Breast epithelium (tissue), 4 donors: ENCODE measurements at places on chromosomes 1 and 21. TPM values are rescaled to one million over a fixed set of nuclear protein-coding genes. Genes with fewer than 3 reads are reported as not detected.
A peak's percentile ranks its signal among the peaks of the same experiment; 100 is the strongest.

DNA sequence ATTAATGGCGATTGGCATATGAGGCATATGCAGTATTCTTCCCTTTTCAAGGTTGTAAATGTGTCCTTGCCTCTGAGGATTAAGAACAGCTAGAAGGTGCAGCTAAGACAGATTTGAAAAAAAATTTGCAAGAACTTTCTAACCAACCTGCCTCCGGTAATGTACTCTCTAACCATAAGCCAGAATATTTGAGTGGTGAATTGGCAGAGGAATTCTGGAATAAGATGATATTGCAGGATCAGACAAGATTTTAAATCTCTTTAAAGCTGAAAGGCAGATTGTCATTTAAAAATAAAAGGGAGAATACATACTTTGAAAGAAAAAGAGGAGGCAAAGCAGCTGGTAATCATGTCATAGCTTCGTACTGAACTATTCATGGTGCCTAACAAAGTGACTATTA, 29.2 kb downstream of the MROH9 start:
- H3K4me1 ChIP-seq: no peaks in the 10 kb centered on the region
- no peak overlapping the region for H3K4me3 ChIP-seq
- H3K36me3 ChIP-seq: no peaks in the 10 kb centered on the region
- H3K27ac ChIP-seq: no peak overlapping the region

DNA sequence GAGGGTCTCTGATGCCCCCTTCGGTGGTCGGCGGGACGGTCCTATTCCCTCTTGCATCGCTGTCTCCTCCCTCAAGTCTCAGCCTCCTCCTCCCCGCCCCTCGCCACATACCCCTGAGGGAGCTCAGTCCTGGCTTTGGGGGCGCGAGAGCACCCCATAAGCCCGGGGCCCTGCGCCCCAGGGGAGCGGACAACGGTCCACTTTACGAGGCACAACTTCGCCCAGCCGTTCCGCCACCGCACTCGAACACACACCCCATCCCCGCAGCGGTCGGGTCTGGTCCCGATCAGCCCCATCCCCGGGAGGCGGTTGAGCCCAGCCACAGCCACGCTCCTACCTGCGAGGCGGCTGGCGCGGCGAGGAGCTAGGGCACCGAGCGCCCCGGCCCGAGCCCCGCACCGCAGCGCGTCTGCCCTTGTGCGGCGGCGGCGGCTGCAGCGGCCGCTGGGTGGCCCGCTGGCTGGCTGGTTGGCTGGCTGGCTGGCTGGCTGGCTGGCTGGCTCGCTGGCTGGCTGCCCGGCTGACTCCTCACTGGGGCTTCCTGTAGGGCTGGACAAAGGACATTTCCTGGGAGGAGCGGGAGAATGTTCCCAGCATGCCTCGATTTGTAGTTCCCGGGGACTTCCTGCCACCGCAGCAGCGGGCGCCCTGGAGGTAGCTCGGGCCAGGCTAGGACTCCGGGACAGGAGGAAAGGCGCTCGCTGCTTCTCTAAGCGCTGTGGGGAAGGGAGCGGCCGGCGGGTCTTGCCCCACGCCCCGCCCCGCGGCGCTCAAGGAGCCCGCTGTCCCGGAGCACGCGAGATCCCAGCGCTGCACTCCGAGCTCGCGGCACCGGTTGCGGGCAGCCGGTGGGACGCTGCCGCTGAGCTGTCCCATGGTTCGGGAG, at the start of gene ZNF697:
ZNF697 (minus strand) TSS at position 533 of the 886 bp plus-strand sequence. CDS start 22,166 bp downstream, outside the sequence.
- H3K36me3 ChIP-seq: no peaks in the 10 kb centered on the region
- DNase-seq: peak; percentile 95
- no peaks in the 10 kb centered on the region for H3K27me3 ChIP-seq
- peaks cover 3% of the 10 kb centered on the region for H3K4me1 ChIP-seq
- H3K4me3 ChIP-seq: peak within 1 kb of the TSS; percentile 63

DNA sequence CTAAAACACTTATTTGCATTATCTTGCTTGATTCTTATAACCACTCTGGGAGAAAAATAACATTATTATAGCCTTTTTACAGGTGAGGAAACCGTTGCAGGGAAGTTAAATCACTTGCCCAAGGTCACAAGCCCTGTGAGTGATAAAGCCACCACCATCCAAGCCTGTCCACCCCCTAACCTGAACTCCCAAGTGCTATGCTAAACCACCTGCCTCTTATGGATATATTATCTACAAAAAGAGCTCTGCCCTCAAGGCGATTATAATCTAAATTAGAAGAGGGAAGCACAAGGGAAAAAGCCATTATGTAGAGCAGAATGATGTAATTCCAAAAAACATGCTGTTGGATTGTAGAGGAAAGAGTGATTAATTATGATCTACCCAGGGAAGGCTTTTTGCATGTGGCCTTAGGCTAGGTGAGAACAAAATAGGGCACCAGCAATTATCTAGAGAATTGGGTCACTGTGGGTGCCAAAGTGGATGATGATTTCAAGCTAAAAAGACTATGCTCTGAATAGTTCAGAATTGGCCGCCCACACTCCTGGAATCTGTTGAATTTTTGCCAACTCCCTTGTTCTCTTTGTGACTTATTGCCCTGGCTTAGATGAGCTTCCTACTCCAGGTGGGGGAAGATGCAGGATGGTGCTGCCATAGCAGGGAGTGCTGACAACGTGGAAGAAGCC, 205.3 kb downstream of the FGGY start:
- H3K4me1 ChIP-seq: peaks cover 11% of the 10 kb centered on the region
- DNase-seq: no peak
- no peak overlapping the region for H3K4me3 ChIP-seq
- no peak overlapping the region for H3K27ac ChIP-seq
- H3K36me3 ChIP-seq: no peaks in the 10 kb centered on the region

GRCh38 chr21:26769613-26770188, 75.5 kb downstream of the ADAMTS1 start:
- H3K4me3 ChIP-seq: no peak overlapping the region
- H3K4me1 ChIP-seq: no peaks in the 10 kb centered on the region
- no peak overlapping the region for H3K27ac ChIP-seq
- no peak for DNase-seq

- no peak overlapping the region for H3K4me3 ChIP-seq
- no peaks in the 10 kb centered on the region for H3K27me3 ChIP-seq
- DNase-seq: no peak
- H3K36me3 ChIP-seq: no peaks in the 10 kb centered on the region
Observed at GRCh38 chr1:15810073-15810472, 2.6 kb upstream of the UQCRHL start.

DNA sequence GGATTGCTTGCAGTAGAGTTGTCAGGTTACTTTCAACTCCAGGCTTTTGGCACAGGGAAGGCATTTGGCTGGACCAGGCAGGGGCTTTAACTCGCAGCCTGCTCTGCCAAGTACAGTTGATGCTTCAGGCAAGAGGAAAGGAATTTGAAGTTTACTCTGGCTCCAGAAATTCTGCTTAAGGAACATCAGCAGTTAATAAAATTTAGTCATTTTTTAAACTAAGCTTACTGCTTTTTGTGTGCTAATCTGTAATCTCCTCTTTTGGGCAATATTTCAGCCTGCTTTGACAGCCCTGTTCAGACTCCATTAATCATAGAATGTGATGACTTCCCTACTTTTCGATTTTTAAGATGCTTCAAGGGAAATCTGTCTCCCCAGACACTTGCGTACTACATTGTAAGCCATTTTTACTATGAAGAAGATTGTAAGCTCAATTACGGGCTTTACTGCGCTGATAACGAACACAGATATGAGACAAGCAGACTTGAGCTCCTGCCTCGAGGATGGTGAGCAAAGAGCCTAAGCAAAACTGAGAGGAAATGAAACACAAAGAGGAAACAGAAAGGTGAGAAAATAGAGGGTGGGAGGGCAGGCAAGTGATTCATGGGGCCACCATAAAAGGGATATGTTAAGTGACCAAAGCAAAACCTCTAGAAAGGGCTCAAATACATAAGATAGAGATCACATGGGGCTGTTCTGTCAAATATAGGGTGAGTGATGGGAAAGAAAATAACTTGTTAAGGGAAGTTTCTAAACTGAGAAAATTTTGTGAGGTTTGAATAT, 76.6 kb upstream of the VAV3 start:
- peak overlapping the region; percentile 84 for H3K27ac ChIP-seq
- H3K36me3 ChIP-seq: no peaks in the 10 kb centered on the region
- H3K4me1 ChIP-seq: peaks cover 18% of the 10 kb centered on the region
- peak; percentile 84 for DNase-seq
- no peaks in the 10 kb centered on the region for H3K27me3 ChIP-seq

C1orf167 gene
- total RNA-seq: 1.3 TPM
